ENCODE measurements at places on chromosomes 13 and 19. TPM values are rescaled to one million over a fixed set of nuclear protein-coding genes. Genes with fewer than 3 reads are reported as not detected.

DNA sequence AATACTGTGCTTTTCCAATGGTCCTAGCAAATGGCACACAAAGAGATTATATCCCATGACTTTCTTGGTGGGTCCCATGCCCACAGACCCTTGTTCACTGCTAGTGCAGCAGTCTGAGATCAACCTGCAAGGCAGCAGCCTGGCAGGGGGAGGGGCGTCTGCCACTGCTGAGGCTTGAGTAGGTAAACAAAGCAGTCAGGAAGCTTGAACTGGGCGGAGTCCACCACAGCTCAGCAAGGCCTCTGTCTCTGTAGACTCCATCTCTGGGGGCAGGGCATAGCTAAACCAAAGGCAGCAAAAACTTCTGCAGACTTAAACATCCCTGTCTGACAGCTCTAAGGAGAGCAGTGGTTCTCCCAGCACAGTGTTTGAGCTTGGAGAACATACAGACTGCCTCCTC, 82.9 kb downstream of the ZNF737 start:
- no peak overlapping the region for H3K27ac ChIP-seq
- no peaks in the 10 kb centered on the region for H3K36me3 ChIP-seq
- no peaks in the 10 kb centered on the region for H3K4me1 ChIP-seq
- H3K27me3 ChIP-seq: no peaks in the 10 kb centered on the region
- no peak overlapping the region for H3K4me3 ChIP-seq

DNA sequence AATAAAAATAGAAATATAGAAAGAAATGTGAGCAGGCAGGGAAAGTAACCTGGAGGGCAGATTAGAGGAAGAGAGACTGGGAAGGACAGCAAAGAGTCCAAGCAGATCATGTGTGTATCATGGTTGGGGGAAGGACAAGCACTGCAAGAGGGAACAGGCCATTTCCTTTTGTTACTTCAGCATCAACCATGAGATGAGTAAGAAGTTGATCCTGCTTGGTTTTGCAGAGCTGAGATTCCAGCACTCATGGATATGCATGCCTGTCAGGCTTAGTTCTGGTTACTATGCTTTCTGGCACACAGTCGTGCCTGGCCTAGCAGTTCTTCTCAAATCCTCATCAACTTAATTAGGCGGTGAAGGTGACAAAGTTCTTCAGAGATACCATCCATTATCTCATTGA, 18.1 kb downstream of the NALCN start:
- no peak overlapping the region for H3K4me3 ChIP-seq
- no peaks in the 10 kb centered on the region for H3K27me3 ChIP-seq
- H3K4me1 ChIP-seq: no peaks in the 10 kb centered on the region

- H3K4me1 ChIP-seq: peaks cover 10% of the 10 kb centered on the region
- no peak overlapping the region for H3K4me3 ChIP-seq
- DNase-seq: no peak
- H3K27ac ChIP-seq: no peak overlapping the region
Observed at GRCh38 chr13:36108954-36109353, 22.2 kb downstream of the DCLK1 start.

- H3K4me3 ChIP-seq: no peak overlapping the region
- H3K36me3 ChIP-seq: no peaks in the 10 kb centered on the region
- no peaks in the 10 kb centered on the region for H3K27me3 ChIP-seq
Observed at GRCh38 chr13:25659091-25659795, 287.5 kb downstream of the ATP8A2 start.

GRCh38 chr13:72545030-72545719, 182.3 kb downstream of the MZT1 start:
- no peaks in the 10 kb centered on the region for H3K4me1 ChIP-seq
- no peaks in the 10 kb centered on the region for H3K27me3 ChIP-seq
- no peak overlapping the region for H3K27ac ChIP-seq
- H3K36me3 ChIP-seq: no peaks in the 10 kb centered on the region

Gene LGALS14
- total RNA-seq: not detected

DNA sequence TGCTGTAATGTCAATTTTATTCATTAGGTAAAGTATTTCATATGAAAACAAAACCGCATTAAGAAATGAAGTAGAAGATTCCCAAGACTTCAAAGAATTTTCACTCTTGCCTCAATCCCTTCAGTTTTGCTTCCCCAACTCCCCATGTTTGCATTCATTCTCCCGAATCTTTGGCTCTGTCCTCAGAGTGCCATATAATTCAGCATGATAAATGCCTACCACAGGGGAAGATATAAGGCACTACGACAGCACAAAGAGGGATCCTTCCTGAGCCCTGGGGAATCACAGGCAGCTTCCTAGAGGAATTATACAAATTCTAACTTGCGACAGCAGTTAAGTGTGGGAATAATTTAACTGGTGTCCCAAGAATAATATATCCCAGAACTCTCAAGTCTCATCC, 68.5 kb downstream of the TSC22D1 start:
- H3K36me3 ChIP-seq: peaks cover 14% of the 10 kb centered on the region
- peaks cover 28% of the 10 kb centered on the region for H3K4me1 ChIP-seq
- H3K4me3 ChIP-seq: no peak overlapping the region
- H3K27me3 ChIP-seq: no peaks in the 10 kb centered on the region
- DNase-seq: no peak

Gene LRG1
- total RNA-seq: 0.09 TPM
